Activated CD4-positive, alpha-beta T cell treated with anti-CD3 and anti-CD28 coated beads for 48 hours (primary cell): ENCODE measurements at places on chromosomes 16 and 17.

- no peak for DNase-seq
Observed at GRCh38 chr17:83180996-83181481, 101.6 kb downstream of the METRNL start.

GRCh38 chr16:69823831-69824563, 61.9 kb downstream of the WWP2 start:
- DNase-seq, result no peak

- DNase-seq, result peak; percentile 73
Observed at GRCh38 chr17:75238684-75239191, 22.7 kb downstream of the GGA3 start.

DNA sequence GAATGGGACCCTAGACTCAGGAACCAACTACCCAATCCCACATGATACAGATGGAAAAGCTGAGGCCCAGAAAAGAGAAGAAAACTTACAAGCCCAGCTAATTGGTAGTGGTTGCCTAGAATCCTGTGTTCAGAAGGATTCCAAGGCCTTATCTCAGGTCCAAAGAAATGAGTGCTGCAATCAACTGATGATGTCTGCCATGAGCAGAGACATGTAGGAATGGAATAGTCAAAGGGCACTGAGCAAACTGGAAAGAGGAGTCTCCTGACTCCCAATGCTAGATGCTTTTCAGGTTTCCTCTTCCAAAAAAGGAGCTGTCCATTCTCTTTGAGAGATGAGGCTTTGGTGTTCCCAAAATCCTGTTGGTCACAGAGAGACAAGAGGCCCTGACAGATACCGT, 210.6 kb downstream of the ZNF423 start:
- no peak for DNase-seq

DNA sequence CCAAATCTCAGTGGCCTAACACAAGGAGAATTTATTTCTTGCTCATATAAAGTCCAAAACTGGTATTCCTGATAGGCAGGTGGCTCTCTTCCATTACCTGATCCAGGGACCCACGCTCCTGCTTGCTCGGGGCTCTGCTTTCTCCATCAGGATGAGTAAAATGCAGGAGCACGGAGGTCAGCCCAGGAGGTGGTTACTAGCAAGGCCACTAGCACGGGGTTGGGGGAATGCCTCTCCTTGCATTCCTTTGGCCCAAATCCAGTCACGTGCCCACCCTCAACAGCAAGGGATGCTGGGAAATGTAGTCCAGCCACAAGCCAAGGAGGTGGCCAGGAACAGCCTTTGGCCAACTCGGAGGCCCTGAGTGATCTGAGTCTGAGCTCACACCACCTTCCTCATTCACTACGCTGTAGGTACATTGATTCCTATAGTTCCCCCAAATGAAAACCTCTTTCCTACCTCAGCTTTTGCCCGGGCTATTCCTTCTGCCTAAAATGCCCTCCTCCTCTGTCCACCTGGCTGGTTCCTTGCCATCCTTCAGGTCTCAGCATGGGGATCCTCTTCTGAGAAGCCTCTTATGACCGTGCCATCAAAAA, 38.3 kb upstream of the HAPSTR1 start:
- peak; percentile 50 for DNase-seq

- no peak for DNase-seq
Observed at GRCh38 chr16:8752706-8753105, 44.7 kb downstream of the TMEM186 start.

- peak; percentile 95 for DNase-seq
Observed at GRCh38 chr16:89657442-89658220, at the start of the genes CHMP1A and SPATA33. TSS of gene CHMP1A (minus strand) at chr16:89657708. CDS start at chr16:89657588, 120 bp downstream. TSS of gene SPATA33 (plus strand) at chr16:89657836. CDS start at chr16:89657912, 76 bp downstream.

- no peak for DNase-seq
Observed at GRCh38 chr17:57518587-57519581, 226.2 kb downstream of the CCDC182 start.

- peak; percentile 9 for DNase-seq
Observed at GRCh38 chr17:41417576-41418015, 6.8 kb downstream of the KRT37 start.

DNA sequence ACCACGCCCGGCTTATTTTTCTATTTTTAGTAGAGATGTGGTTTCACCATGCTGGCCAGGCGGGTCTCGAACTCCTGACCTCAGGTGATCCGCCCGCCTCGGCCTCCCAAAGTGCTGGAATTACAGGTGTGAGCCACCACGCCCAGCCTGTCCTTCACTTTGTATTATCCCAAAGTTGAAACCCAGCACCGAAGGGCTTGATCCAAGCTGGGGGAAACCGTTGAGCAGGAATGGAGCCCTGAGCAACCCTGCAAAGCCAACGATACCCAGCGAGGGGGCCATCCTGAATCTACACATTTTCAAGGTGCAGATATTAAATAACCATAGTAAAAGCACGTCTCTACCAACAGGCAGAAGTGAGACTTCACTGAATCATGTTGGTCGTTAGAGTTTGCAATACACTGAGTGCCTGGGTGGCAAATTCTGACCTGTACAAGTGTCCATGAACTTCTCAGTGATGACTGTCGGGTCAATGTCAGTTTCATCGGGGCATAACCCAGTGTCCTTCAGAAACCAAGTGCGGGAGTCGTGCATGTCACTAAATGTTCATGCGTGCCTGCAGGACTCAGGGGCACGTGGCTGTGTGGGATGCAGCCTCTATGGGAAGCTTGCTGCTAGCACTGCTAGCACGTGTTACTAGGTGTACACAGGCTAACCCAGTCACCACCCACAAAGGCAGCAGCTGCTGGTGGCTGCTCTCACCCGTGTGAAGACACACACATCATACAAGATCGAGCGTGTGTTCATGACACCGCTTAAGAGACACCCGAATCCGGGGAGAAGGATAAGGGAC, 10.5 kb upstream of the RBFOX3 start:
- no peak for DNase-seq

DNA sequence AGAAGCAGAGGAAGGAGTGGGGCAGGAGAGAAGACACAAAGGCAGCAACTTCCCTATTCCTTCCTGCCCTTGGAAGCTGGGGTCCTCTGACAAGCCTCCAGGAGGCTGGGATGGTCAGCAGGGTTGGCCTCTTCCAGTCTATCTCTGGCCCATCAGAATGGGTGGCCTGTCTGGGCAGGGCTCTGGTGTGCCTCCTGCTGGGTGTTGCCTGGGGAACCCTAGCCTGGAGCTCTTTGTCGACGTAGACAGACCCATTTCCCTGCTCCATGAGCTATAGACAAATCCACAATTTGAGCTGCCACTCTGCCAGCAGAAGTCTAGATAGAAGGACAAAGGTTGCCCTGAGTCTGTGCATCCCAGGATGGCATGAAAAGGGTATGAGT, 11.4 kb downstream of the IGFBP4 start:
- DNase-seq, result no peak

- no peak for DNase-seq
Observed at GRCh38 chr16:63690961-63691360, 1430.9 kb downstream of the CDH11 start.

DNA sequence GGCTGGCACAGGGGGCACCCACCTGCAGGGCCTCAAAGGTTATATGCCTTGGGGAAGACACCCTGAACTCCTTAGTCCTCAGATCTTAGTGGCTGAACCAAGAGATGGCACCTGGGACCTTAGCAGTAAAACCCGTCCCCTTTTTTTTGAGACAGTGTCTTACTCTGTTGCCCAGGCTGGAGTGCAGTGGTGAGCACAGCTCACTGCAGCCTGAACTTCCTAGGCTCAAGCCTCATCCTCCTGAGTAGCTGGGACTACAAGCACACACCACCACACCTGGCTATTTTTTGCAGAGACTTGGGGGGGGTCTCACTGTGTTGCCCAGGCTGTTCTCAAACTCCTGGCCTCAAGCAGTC, 237.2 kb downstream of the MRTFB start:
- no peak for DNase-seq

DNA sequence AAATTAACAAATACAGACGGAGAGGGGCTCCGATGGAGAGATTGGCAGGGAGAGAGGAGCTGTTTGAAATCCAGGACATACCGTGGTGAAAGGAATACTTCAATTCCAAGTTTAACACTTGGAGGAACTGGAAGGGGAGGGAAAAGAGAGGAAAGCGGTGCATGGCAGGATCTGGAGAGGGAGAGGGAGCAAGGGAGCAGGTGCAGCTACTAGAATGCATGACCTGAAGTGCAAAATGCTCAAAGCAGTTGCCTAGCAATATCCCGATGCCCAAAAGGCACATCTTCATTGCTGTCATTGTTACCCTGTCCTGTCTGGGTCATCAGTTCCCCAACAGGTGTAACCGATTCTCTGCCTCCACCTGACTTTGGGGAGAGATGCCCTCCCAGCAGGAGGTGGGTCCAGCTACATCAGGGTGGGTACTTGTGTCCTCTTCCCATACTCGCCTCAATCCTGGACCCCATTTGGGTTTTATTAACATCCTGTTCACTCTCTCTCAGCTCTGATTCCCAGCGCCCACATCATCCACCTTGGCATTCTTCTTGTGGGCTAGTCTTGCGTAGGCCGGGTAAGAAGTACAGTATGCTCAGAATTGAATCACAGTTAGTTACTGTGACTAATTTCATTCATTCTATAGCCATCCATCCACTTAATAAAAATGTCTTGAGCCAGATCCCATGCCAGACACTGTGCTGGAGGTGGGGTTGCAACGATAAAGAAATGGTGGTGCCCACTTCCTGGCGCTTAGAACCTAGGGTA, 37.4 kb upstream of the EMP2 start:
- DNase-seq, result no peak

GRCh38 chr16:69301861-69302260, 9.3 kb upstream of the VPS4A start:
- DNase-seq, result no peak

DNA sequence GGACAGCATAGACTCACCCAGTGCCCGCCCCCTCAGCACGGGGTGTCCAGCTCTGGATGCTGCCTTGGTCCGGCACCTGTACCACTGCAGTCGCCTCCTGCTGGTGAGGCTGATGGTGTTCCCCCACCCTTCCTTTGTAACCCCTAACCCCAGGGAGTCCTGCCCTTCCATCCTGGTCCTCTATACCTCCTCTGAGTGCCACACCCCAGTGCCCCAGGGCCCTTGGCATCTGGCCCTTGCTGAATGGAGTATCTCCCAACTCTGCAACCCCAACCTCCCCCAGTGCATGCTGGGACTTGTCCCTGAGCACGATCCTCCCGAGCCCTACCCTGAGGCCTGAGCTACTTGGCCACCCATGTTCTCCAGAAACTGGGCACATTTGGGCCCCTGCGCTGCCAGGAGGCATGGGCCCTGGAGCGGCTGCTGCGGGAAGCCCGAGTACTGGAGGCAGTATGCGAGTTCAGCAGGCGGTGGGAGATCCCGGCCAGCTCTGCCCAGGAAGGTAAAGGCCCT, 15.8 kb downstream of the RIPOR1 start:
- DNase-seq, result no peak

DNA sequence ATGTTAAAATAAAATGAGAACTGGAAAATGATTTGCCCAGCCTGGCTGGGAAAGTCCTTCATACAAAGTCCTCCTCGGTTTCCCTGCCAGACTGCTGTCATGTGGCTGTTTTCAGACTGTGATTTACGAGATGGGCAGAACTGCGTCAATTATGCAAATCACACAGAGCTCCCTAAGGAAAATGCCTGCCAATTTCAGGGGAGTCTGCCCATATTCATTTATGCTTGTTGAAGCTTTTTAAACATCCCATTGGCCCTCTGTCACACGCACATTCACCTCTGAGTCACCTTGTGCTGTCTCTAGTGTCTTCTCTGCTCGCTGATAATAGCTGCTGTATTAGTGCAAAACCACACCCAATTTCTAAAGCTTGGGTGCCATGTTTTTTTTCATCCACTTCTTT, 81.7 kb upstream of the FAM20A start:
- no peak for DNase-seq

DNA sequence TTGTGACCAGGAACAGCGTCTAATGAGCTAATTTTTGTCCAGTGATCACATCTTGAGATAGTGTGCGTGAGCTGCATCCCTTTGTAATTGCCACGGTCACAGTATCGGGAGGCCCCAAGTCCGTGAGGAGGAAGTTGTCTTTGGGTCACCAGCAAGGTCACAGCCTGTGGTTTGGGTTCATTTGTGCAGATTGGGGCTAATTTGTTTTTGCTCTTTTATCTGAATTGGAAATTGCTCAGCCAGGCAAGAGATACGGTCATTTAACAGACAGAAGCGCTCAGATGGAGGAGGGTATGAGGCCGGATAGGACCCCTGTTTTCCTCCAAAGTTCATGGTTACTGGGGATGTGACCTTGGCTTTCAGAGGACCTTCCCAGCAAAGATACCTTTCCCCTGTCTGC, 174.1 kb downstream of the SNX29 start:
- no peak for DNase-seq

- DNase-seq, result no peak
Observed at GRCh38 chr17:71252436-71252835, 868.4 kb upstream of the SOX9 start.

DNA sequence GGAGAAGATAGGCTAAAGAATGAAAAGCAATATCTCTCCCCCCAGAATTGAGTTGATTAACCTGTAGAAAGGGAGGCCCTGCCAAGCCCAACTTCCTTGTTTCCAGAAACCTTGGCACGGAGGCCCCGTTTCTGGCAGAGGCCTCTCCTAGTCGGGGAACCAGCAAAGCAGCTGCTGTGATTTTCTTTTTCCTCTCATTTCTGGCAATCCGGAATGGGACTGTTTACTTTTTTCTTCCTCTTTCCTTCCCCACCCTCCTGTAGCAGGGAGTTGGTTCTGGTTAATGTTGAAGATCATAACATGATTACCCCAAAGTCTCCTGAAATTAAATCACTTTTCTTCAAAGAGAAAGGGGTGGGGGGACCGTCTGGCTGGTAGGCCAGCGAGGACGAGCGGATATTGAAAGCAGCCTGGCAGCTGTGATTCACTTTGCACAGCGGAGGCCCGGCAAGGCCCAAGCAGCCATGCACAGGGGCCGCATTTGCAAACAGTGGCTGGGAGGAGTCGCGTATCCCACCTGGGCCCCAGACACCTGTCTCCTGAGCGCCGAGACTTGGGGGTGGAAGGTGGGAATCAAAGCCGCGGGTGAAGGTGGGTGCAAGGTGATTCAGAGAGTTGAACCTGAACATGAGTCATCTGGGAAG, 51.5 kb downstream of the NTN1 start:
- no peak for DNase-seq

GRCh38 chr16:57531253-57531575, 5.2 kb downstream of the CCDC102A start:
- no peak for DNase-seq
